Glutamatergic neuron (in vitro differentiated cells): ENCODE measurements at places on chromosomes 4 and X. TPM values are rescaled to one million over a fixed set of nuclear protein-coding genes. Genes with fewer than 3 reads are reported as not detected.
A peak's percentile ranks its signal among the peaks of the same experiment; 100 is the strongest.

CT45A2 gene
- not detected for total RNA-seq

CT45A9 gene
- not detected for total RNA-seq

GPR34 gene
- not detected for total RNA-seq

GYPE gene
- total RNA-seq: not detected

ZGRF1 gene
- total RNA-seq: 18.5 TPM

NLGN4X gene
- total RNA-seq: 40.9 TPM

NSG1 gene
- 208 TPM for total RNA-seq

WDR13 gene
- 70.4 TPM for total RNA-seq

CFAP99 gene
- not detected for total RNA-seq

SYN1 gene
- total RNA-seq: 34.2 TPM

XAGE2 gene
- total RNA-seq: not detected

CENPVL2 gene
- not detected for total RNA-seq

SPANXA1 gene
- not detected for total RNA-seq

DNA sequence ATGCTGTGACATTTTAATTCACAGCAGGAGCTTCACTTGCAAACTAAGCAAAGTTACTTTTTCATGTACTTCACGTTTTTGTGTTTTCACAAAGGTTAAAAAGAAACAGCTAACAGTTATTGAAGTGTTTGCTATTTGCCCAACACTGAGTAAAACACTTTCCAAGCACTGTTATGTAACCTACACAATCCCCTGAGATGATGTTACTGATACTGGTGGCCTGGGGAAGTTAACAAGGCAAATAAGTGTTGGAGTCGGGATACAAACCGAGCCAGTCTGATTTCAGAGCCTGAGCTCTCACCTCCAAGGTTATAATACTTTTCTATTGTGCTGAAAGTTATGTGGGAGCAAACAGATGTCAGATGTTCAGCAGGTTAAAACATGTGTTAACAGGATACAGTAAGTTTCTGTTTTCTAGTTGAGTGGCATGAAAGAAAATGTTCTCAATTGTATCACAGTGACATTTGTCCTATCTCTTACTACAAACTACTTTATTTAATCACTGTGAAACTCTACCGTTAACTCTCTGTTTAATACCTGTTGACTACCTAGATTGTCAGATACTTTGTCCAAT lies 3.9 kb upstream of the CXCL13 start:
- DNase-seq: no peak

- DNase-seq: no peak
Measured at GRCh38 chr4:137541876-137542646, 9.8 kb upstream of the PCDH18 start.

DNA sequence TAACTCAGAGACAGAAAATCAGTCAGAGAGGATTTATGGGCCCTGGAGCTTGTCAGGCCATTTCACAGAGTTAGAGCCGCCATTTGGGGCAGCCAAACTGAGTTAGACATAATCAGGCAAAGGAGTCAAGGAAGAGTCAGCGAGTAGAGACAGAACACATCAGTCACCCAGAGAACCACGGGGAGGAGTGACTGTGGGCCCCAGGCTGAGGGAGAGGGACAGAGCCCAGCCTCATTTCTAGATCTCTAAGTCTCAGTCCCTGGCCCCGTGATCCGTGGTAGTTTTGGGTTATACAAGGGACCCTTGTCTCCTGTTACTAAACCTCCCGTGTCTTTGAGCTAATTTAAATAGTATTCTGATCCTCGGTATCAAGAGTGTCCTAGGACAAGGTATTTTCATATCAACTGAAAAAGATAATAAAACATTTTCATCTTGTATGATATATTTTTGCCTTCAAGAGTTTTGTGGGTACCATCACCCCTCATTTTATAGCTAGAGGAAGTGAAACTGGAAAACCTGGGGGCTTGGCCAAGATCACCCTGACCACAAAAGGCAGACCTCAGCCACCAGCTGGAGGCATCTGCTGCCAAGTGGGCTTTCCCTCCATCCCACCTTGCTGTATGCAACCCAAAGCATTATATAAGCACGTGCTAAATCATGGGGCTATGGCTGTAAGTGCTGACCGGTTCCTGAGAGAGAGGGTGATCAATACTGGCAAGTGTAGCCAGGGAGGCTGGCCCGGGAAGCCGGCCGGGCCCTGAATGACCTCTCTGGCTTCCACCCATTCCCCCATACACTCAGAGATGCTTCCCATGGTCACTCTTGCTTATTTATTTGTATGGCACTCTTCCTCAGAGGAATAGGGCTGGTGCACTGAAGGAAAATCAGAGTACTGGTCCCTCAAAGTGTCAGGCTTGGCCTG lies 204.1 kb downstream of the BCOR start:
- DNase-seq: no peak

DNA sequence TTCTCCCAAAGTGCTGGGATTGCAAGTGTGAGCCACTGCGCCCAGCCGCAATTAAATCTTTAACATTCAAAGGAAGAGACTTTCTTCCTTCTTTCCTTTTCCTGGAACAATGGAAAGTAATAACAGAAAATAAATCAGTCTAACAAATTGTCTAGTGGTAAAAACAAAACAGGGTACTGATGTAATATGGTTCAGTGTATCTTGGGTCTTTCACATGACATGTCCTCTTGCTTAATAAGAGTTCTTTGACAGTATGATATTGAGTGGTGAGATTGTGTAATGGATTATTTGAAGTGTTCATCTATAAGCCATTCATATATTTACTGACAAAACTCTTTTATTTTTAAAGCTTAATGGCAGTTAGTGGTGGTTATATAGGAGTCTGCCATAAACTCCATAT lies 256.6 kb downstream of the SPRY1 start:
- DNase-seq: no peak

DNA sequence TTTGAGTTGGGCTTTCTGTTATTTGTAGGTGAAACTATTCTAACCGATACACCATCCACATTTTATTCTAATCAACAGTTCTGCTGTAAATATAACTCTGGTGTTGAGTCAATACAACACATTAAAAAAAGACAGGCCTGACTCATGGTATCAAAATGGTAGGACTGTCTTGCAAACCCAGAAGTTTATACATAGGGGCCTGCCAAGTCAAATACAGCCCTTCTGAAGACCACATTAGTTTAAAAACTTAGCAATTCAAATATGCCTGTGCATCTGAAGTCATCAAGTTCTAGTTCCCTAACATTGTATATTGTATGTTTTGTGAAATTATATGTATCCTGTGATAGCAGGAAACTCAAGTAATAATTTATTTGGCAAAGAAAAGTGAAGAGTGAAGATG lies 24.4 kb upstream of the PDE5A start:
- DNase-seq: no peak

GRCh38 chr4:54090804-54091623 lies 8.9 kb upstream of the GSX2 start:
- peak; percentile 24 for DNase-seq

GRCh38 chr4:185202984-185203485 lies 765 bp downstream of the CFAP97 start:
- DNase-seq: no peak

GRCh38 chrX:35786271-35786670 lies 11.9 kb upstream of the MAGEB16 start:
- DNase-seq: no peak

GRCh38 chrX:111114806-111115205 lies 18.8 kb downstream of the PAK3 start:
- DNase-seq: no peak

DNA sequence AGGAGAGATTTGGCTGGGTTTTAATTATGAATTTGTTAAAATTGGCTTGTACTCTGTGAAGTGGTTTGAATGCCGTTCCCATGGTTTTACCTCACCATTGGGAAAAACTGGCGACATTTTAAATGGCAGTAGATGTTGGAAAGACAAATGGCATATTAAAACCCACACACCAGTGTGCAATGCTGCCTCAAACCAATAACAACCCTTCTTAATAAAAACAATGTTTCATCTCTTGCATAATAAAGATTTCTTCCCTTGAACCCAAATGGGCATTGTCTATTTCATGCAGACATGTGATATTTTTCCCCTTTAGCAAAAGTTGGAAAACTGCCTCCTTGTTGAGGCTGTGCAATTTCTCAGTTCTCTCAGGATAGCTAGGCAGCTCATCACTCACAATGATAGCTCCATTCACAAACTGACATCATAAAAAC lies 33.7 kb downstream of the GABRB1 start:
- DNase-seq: no peak

GRCh38 chr4:47221721-47222120 lies 190.4 kb downstream of the GABRB1 start:
- DNase-seq: no peak

- DNase-seq: peak; percentile 28
Measured at GRCh38 chr4:125070861-125071260, 243.9 kb upstream of the FAT4 start.

- DNase-seq: no peak
Measured at GRCh38 chrX:105190252-105190853, 30.1 kb downstream of the TEX13A start.

GRCh38 chrX:2664502-2664901 lies 26.6 kb upstream of the CD99 start:
- DNase-seq: no peak

DNA sequence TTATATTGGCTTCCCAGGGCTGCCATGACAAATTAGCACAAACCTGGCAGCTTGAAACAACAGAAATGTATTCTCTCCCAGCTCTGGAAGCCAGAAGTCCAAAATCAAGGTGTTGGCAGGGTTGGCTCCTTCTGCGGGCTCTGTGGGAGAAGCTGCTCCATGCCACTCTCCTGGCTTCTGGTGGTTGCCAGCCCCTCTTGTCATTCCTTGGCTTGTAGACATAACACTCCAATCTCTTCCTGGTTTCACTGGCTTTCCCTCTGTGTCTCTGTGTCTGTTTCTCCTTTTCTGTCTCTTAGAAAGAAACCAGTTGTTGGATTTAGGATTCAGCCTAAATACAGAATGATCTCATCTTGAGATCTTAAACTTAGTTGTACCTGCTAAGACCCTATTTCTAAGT lies 85.5 kb downstream of the USP46 start:
- no peak for DNase-seq

DNA sequence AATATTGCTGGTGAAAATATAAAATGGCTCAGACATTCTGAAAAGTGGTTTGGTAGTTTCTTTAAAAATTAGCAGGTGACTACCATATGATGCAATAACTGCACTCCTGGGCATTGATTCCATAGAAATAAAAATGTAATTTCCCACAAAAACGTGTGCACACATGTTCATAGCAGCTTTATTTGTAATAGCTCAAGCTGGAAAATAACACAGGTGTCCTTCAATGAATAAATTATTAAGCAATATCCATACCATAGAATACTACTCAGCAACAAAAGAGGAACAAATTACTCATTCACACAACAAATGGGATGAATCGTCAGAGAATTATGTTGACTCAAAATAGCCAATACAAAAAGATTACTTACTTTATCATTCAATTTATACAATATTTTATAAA lies 893.7 kb upstream of the SLIT2 start:
- no peak for DNase-seq

- DNase-seq: no peak
Measured at GRCh38 chr4:3684546-3684945, 81.6 kb upstream of the ADRA2C start.

GRCh38 chr4:28518561-28519165 lies 1658.0 kb downstream of the STIM2 start:
- DNase-seq: no peak

- DNase-seq: no peak
Measured at GRCh38 chr4:15362541-15362940, 65.3 kb upstream of the C1QTNF7 start.

DNA sequence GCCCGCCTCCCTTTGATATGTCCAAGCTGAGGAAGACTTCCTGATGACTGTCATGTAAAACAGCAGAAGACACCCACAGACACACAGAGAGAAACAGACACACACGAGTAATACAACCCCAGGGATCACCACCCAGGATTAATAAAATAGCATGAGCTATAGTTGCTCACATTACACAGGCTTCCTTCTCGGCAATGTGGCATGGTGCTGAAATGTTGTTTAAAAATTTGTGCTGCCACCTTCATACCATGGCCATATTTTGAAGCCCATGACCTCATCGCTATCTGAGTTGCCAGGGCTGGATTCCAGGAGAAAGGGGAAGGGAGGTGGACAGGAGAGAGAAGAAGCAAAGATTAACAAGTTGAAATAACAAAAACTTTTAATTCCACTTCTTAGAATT lies 111.7 kb downstream of the SYNPO2 start:
- no peak for DNase-seq

DNA sequence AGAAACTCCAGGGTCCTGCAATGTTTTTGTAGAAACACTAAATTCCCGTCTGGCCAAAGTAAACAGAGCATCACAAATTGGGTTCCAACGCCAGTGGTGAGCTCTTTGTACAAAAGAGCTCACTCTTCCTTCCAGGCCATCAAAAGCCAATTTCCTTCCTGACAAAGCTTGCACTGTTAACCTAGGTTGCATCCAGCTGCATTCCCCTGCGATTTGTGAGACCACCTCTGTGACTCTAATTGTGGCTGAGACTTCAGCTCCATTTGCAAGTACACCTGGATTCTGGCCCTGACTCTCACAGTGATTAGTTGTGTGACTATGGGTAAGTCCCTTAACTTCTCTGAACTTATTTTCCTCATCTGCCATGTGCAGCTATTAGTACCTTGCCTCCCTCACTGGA lies 212.5 kb upstream of the CXorf66 start:
- DNase-seq: no peak

DNA sequence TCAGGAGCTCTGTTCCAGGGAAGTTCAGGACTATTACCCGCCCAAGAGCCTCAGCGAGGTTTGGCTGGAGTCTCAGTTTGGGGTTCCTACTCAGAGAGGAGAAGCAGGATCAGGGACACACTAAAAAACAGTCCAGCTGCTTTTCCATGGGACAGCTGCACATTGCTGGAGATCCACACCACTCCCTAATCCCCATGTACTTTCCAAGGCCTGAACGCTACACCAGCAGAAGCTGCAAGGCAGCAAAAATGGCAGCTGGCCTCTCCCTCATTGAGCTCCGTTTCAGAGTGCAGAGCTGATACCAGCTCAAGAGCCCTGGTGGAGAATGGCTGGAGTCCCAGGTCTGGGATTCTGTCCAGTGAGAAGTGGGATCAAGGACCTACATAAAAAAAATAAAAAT lies 551.2 kb upstream of the PABPC5 start:
- DNase-seq: no peak

GRCh38 chr4:111605111-111605510 lies 540.1 kb upstream of the FAM241A start:
- no peak for DNase-seq

DNA sequence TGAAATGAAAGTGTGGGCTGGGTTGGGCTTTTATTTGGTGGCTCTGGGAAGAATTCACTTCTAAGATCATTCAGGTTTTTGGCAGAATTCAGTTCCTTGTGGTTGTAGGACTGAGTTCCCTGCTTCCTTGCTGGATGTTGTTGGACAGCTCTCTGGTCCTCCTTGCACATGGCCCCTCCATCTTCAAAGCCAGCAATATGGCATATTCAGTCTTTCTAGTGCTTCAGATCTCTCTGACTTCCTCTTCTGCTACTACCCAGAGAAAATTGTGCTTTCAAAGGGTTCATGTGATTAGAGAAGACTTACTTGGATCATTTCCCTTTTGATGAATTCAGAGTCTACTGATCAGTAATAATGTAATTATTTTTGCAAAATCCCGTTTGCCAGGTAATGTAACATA lies 12.8 kb upstream of the IGFBP7 start:
- DNase-seq: no peak

- no peak for DNase-seq
Measured at GRCh38 chr4:94649381-94650133, 108.2 kb upstream of the BMPR1B start.

- no peak for DNase-seq
Measured at GRCh38 chr4:27861802-27862201, 1001.2 kb downstream of the STIM2 start.

GRCh38 chr4:140829825-140830224 lies 73.6 kb upstream of the TBC1D9 start:
- DNase-seq: no peak
